Anterior cingulate cortex (tissue), 58 donors: ENCODE measurements at places on chromosomes 3 and 15.
A peak's percentile ranks its signal among the peaks of the same experiment; 100 is the strongest.

- peak; percentile 32 for DNase-seq
Measured at GRCh38 chr3:98602078-98602678, 8.8 kb upstream of the CPOX start.

DNA sequence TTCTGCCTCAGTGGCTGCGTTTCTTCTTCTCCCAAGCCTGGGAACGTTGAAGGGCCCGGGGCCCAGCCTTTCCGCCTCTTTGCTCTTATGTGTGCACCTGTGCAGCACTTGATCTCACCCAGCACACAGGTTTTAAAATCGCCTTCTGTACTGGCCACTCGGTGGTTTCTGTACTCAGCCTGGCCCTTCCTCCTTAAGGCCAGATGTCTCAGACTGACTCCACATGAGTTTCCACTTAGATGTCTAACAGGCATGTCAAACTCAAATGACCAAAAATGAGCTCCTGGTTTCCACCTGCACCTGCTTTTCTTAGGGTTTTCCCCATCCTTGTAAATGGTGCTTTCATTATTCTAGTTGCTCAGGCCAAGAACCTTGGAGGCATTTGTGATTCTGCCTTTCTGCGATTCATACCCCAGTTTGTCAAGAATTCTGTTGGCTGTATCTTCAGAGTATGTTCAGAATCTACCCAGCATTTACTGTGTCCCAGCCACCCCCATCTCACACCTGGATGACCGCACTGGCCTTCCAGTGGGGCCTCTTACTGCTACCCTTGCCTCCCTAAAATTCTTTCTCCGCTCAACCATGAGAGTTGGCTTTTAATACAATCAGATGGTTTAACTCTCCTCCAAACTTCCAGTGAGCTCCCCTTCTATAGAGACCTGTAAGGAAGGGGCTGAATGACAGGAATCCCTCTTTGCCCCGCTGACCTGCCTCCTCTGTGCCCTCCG, 2.2 kb upstream of the TRAK1 start:
- DNase-seq, result no peak

DNA sequence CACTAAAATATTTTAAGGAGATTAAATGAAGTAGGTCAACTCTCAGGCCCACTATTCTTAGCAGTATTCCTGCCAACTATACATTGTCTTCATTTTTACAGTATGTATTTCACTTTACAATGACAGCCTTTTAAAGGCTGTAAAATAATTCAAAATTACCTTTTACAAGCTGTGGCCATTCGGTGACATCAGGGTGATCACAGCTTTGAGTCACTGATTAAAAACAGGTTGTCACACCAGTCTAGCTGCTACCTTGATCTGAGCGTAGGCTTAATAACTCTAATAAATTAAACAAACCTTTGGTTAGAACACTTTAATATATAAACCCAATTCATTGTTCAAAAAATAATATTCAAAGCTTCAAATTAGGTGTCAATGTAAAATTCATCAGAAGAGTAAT, 29.9 kb downstream of the UBE3A start:
- no peak for DNase-seq

- DNase-seq, result no peak
Measured at GRCh38 chr15:99054025-99054387, 46.4 kb upstream of the PGPEP1L start.

- DNase-seq, result no peak
Measured at GRCh38 chr3:139528281-139528680, 11.3 kb downstream of the RBP1 start.

GRCh38 chr3:59680919-59681318, 631.1 kb upstream of the CFAP20DC start:
- DNase-seq, result no peak

DNA sequence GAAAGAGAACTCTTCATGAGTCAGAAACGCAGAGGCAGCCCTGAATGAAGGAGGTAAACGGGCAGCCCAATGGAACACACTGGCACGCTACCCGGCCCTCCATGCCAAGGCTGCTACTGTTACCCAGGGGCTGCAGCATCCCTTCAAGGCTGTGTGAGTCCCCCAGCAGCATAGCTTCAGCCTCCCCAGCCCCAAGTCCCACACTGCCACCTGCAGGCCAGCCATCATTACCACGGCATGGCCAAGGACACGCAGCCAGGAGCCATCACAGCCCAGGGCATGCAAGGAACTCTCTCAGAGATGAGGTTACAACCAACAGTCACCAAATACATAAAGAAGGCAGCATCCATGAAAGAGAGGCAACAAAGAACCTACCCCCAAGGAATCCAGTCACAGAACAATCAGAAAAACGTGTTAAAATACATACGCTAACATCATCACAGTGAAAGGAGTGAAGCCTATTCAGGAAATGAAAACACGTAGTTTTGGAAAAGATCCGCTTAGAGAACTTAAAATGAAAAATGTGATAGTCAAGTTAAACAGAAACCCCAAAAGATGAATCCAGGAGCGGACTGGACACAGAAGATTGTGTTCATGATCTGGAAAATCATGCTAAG, 22.4 kb downstream of the PLA2G4F start:
- peak; percentile 46 for DNase-seq

- no peak for DNase-seq
Measured at GRCh38 chr3:26763723-26764122, 141.2 kb downstream of the LRRC3B start.

GRCh38 chr3:167867981-167868380, 132.5 kb downstream of the SERPINI1 start:
- no peak for DNase-seq

DNA sequence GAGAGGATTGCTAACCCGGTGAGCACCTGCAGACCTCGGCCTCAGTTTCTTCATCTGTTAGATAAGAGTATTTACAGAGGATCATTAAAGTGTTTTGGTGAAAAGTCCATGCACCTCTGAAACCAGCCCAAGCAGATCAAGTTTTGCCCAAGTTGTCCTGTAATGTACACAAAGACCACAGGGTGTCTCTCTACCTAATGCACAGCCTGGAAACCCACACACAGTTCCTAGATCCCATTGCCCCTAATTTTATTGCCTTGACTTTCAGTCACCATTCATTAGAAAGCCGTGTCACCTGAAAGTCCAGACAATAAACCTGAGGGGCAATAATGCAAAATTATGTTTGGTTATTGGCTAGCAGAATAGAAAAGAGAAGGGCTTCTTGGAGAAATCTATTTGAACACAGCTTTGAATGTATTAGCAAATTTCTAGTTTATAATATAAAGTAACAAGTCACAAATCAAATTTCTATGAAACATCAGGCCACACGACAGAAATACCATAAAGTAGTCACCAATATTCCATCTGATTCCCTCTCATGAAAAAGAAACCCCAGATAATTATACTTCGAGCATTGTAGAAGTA, 161.3 kb upstream of the SLC2A2 start:
- no peak for DNase-seq

GRCh38 chr15:59322056-59322759, 50.5 kb downstream of the MYO1E start:
- DNase-seq, result no peak

DNA sequence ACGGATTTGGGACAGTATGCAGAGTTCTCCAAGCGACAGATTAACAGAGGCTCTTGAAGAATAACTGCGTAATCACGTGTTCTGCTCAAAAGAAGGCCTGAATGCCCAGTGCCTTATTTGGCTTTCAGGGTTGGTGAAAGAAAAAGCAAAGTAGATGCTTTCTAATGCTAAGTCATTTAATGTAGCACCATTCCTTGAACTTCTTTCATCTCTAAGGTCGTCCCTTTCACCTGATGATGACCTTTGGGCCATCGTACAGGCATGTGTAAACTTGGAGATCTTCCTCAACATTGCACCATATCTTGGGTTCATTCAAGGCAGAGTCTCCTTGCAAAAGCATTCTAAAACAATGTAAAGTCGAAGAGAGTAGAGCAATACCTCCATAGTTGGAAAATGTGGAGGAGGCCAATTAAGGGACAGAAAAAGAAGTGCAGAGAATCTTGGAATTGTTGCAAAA, 48.9 kb downstream of the TMEM44 start:
- DNase-seq, result no peak

GRCh38 chr3:45337839-45338470, 50.4 kb upstream of the LARS2 start:
- DNase-seq, result no peak

- DNase-seq, result no peak
Measured at GRCh38 chr3:127411083-127411727, 123.4 kb upstream of the PRR20G start.
